ENCODE measurements at places on chromosomes 1 and 21.
A peak's percentile ranks its signal among the peaks of the same experiment; 100 is the strongest.

DNA sequence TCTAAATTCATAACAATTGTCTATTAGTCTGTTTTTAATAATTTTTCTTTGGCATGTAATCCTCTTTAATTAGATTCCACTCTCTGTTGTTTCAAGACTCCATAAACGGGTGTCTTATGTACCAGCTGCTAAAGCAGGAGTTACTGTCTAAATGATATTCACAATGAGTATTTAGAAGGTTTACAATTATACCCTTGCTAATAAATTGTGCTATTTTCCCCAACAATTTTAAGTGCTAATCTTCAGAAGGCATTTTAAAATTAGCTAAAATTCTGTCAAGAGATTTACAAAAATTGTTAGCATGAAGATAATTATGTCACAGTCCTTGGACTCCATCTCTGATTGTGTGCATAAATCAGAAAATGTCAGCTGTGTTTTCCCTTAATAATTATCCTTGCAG lies 83.7 kb downstream of the DPYD start:
- no peak for DNase-seq

- no peak for DNase-seq
Measured at GRCh38 chr1:204560590-204561150, 44.5 kb downstream of the MDM4 start.

GRCh38 chr1:57727121-57727520 lies 303.3 kb upstream of the DAB1 start:
- DNase-seq: no peak

GRCh38 chr21:38042246-38042645 lies 126.0 kb upstream of the KCNJ6 start:
- DNase-seq: no peak

GRCh38 chr1:110135246-110135645 lies 15.0 kb upstream of the SLC6A17 start:
- DNase-seq: no peak

DNA sequence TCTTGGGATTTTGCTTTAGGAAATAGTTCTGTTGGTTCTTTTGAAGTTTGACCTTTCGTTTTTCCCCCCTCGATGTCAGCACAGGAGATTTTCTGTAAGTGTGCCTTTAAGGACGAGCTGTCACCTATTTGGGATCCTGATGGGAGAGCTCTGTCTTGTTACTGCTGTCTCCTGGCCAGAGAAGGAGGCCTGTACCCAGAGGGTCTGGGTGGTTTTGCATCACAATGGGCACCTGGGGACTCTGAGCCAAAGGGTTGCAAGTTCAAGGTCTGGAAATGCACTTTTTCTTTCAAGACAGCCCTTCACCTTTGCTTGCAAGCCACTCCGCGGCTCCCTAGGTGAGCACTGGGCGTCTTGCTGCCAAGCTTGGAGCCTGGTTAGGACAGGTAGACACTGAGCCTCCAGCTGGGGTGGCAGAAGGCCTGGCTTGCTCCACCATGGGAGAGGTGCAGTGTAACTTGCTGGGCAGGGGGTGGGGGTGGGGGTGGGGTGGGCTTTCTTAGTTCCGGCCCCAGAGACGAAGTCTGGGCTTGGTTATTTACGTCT lies 2.9 kb downstream of the AJAP1 start:
- DNase-seq: no peak

GRCh38 chr1:70499695-70500094 lies 88.6 kb downstream of the CTH start:
- no peak for DNase-seq

GRCh38 chr1:33905241-33905640 lies 41.4 kb downstream of the HMGB4 start:
- DNase-seq: no peak

- no peak for DNase-seq
Measured at GRCh38 chr1:76202670-76203069, 128.1 kb downstream of the ST6GALNAC3 start.

- DNase-seq: no peak
Measured at GRCh38 chr1:36583980-36584782, 101.5 kb upstream of the CSF3R start.

- no peak for DNase-seq
Measured at GRCh38 chr1:243658594-243659105, 191.4 kb downstream of the AKT3 start.

- DNase-seq: no peak
Measured at GRCh38 chr1:65425697-65426096, 5.2 kb downstream of the LEPR start.

DNA sequence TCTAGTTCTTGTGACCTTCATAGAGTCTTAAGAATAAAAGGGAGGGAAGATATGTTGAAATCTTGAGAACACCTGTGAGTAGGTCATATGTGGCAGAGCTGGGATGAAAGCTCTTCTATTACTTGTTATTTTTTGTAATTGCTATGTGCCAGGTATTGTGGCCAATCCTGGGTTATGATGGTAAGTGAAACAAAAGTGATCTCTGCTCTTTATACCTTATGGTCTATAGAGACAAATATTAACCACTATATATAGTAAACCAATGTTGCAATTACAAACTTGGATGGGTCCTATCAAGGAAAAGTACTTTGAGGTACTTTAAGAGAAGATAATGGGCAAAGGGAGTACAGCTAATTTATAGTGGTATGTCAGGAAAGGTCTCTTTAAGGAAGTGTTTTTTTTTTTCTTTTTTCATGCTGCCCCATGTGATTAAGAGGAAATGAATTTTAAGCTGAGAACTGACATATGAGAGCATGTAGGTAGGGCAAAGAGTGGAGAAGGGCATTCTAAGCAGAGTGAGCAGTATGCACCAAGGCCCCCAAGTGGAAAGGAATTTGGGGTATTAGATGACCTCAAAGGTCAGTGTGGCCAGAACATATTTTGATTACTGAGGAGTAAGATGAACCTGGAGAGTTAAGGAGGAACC lies 43.3 kb downstream of the POU2F1 start:
- no peak for DNase-seq

- DNase-seq: no peak
Measured at GRCh38 chr21:42340187-42341050, 10.4 kb downstream of the TFF2 start.

GRCh38 chr1:228646717-228647522 lies 88.4 kb upstream of the RHOU start:
- DNase-seq: no peak

DNA sequence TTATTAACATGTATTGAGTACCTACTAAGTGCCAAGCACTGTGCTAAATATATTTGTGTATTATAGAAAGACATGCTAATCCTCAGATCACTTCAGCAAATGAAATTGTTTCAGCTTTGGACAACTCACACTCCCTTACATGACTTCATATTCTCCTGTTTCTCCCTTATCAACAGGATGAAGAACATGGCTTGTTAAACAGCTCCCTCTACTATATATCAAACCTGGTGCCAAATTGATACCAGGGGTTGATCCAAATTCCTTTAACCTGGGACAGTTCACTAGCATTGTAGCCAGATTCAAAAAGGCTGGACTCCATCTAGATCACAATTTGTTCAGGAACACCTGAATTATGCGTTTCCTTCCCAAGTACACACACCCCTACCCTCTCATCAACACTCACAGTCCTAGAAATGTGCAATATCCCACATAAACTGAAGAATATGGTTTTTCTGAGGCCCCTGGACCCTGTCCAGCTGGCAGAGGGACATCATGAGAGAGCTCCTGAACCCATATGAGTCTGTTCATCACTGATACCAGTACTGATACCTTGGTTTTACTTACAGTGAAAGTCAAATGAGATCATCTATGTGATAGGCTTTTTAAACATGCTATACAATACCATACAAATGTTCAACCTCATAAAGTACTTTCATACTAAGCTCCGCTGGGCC lies 47.0 kb upstream of the PALMD start:
- DNase-seq: no peak

DNA sequence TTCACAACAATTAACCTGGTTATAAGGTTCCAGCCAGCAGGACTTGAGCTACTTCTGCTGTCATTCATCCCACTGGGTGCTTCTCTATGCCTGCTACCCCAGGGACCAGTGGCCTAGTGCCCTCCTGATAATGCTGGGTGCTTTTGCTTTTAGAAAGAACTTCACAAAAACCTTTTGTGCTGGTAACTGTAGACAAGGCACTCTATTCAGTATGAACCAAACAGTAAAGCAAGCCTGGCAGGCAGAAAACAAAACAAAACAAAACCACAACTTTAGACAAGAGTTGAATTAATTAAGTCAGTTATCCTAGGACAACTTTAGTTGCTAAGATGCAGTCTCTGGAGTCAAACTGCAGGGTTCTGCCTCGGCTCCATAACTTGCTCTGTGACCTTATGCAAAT lies 61.9 kb upstream of the ADGRL2 start:
- DNase-seq: no peak

DNA sequence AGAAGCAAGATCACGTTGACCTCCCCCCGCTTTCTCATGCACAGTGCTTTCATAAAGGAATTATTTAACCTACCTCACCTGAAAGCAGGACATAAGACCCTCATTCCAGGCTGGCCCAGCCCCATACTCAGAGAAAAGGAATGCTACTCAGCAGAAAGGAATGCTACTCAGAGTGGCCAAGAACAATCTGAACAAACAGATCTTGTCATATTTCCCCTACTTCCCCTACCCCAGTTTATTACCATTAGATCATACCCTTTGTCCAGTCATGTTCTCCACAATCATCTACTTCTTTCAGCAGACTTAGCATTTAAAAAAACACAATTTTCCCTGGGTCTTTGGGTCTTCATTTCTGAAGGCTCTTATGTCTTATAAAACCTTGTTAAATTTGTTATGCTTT lies 89.8 kb downstream of the SLC16A1 start:
- no peak for DNase-seq

- no peak for DNase-seq
Measured at GRCh38 chr1:185595835-185596667, 138.1 kb upstream of the HMCN1 start.

DNA sequence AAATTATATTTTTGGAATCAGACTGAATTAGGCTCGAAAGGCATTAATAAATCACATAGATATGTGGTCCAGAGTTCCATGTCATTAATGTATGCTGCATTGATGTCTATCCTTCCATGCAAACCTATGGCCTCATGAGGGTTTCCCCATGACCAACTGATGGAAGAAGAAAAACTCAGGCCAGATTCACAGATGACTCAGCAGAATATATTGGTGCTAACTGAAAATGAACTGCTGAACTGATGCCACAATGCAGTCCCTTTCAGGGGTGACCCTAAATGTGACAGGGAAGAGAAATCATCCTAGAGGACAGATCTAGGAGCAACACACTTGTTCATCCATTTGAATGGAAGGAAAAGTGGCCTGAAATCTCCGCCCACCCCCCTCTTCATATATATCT lies 110.5 kb upstream of the KCND3 start:
- DNase-seq: no peak

- DNase-seq: no peak
Measured at GRCh38 chr1:7552402-7552801, 218.7 kb upstream of the VAMP3 start.

GRCh38 chr1:158323866-158324265 lies 7.5 kb downstream of the CD1B start:
- DNase-seq: no peak

- no peak for DNase-seq
Measured at GRCh38 chr1:113904293-113904673, 316 bp downstream of the AP4B1 start.

DNA sequence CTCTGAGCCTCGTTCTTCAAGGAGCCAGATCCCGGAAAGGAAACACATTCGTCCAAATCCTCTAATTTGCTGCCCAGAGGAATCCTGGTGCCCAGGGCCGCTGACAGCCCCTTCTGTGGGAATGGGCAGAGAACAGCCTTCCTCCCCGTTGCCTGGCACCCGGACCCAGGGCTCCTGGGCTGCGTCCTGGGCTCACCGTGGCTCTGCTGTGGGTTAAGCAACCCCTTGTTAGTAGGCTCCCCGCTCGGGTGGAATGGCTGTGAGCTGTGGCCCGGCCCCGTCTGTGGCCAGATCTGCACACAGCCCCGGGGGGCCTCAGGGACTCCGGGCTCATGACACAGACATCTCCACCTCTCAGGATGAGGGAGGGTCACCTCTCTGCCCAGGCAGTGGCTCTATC lies 122.9 kb upstream of the ARHGEF16 start:
- DNase-seq: peak; percentile 13

- no peak for DNase-seq
Measured at GRCh38 chr21:33434770-33435360, 31.7 kb downstream of the IFNGR2 start.

DNA sequence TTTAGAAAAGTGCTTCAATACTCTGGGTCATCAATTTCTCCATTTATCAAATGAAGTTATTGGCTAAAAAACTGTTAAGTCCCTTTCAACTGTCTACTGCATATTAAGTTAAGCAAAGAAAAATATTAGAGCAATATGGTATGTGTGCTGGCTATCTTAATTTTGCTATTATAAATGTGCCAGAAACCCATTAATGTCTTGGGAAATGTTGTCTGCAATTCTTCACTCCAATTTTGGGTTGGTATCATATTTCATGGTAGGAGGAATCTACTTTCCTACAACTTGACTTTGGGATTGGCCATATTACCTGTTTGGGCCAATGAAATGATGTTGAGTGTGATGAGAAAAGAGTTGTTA lies 1063.9 kb downstream of the PLA2G4A start:
- no peak for DNase-seq

DNA sequence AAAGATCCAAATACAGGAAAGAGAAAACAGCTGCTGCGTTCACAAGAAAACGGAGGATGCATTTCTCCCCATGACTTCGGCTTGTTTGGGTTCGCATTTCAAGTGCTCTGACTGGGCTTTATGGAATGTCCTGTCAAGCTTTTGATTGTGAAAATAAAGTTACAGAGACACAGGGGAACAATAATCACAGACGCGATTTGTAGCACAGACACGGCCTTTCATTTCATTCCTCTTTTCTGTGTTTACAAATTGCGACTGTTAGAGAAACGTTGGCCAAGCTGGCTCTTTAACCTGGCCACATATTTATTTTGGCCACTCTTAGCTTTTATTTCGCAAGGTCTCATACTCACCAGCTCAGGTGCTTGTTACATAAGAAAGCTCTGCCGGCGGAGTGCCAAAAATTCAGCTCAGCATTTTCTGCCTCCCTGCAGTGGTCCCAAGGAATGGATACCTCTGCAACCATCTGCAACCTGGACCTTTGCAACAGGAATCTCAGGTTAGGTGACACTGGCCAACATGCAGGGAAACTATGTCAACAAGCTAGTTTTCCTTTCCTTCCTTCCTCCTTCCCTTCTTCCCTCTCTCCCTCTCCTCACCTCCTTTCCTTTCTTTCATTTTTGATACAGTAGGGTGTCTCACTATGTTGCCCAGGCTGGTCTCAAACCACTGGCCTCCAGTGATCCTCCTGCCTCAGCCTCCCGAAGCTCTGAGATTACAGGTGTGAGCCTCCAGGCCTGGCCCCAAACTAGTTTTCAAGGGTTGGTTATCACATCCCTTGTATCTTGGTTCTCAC lies 58.2 kb upstream of the SLC45A1 start:
- DNase-seq: no peak

GRCh38 chr1:42837709-42838108 lies 8.7 kb upstream of the ZNF691 start:
- DNase-seq: no peak

DNA sequence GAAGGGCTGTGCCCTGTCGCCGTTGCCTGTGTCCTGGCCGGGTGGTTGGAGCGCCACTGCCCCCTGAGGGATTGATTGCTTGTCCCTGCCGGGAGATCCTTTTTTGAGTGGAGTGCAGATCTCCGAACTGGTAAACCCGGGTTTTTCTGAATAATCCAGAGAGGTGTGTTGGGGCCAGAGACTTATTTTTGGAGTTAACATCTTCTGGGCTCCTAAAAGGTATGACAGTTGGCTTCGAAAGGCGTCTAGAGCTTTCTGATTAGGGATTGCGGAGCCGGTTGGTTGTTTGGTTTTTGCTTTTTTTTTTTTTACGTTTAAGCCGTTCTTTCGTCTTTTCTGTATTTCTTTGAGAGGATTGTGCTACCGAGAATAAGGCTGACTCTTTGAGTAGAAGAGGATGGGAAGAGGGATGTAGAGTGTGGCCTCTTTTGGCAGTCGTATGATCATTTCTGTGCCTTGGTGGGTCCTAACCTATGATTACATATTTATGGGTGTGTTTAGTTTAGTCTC lies 756 bp downstream of the RLF start:
- DNase-seq: no peak

Data from hippocampal formation (tissue), 2 donors.